ENCODE measurements at places on chromosomes 11 and 22.

DNA sequence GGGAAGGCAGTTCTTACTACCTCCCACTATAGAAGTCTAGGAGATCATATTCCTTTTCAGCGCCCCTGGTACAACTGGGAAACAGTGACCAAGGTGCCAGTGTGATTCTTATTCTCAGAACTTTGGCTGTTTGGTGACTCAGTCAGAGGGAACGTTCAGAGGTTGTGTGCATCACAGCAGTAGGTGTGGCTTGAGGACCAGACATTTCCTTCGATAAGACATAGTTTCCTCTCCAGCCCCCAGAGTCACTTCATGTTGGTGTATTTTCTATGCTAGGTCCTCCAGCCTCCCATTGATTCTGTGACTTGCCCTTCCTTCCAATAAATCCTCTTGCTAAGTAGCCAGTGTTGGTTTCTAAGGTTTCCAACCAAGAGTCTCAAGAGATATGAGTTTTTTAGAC is 171.9 kb upstream of the MPPED2 start:
- no peak for DNase-seq

GRCh38 chr22:35437049-35437448 is 37.1 kb downstream of the MCM5 start:
- DNase-seq: no peak

GRCh38 chr11:16789560-16790485 is 51.4 kb downstream of the C11orf58 start:
- DNase-seq: no peak

GRCh38 chr22:16609548-16610261 is 17.1 kb upstream of the CCT8L2 start:
- no peak for DNase-seq

- no peak for DNase-seq
Observed at GRCh38 chr11:34464591-34465051, 25.9 kb downstream of the CAT start.

DNA sequence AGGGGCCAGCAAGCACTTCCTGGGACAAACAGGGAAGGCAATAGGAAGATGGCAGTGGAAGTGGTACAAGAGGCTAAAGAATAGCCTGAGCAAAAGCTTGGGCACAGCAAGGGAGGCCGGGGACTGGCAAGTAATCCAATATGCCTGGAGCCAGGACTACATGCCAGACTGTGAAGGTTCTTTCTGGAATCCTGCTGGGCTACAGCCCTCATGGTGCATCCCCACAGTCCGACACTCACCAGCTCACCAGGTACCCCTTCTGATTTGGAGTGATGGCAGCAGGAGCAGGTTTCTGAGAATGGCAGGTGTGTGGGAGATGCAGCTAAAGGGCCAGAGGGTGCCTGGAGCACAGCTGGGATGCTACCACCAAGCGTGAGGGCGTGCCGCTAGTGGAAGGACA is 32.2 kb upstream of the POGLUT3 start:
- DNase-seq: no peak

DNA sequence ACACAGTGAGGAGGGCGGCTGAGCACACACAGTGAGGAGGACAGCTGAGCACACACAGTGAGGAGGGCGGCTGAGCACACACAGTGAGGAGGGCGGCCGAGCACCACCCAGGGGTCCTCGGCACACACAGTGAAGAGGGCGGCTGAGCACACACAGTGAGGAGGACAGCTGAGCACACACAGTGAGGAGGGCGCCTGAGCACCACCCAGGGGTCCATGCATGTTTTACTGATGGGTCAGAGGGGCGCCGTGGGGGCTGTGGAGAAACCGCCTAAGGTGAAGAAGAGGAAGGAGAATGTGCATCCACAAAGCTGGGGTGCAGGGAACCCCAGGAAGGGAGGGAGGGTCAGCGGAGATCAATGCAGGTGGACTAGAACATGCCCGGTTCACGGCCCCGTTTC is 461.8 kb downstream of the BRD1 start:
- no peak for DNase-seq

DNA sequence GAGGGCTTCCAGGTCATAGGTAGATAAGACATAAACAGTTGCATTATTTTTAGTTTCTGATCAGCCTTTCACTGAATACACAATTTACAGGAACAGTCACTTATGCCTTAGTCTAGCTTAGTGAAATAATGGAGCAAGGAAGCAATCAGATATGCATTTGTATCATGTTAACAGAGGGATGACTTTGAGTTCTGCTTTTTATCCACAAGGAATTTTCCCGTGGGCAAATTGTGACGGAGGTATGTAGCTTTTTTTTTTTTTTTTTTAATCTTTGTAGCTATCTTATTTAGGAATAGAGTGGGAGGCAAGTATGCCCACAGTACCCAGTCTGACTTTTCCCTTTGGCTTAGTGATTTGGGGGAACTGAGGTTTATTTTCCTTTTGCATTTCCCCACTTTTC is 3.4 kb upstream of the NLRP10 start:
- DNase-seq: no peak

- DNase-seq: no peak
Observed at GRCh38 chr22:17888855-17889254, 114.6 kb upstream of the BID start.
